Natural killer cell treated with Interleukin-12 subunit alpha and Interleukin-12 subunit beta and Interleukin-15 and Interleukin-18, amount 100 ng/mL, for 72 hours (primary cell): ENCODE measurements at places on chromosomes 2 and 18.
A peak's percentile ranks its signal among the peaks of the same experiment; 100 is the strongest.

GRCh38 chr2:44758591-44758990 lies 182.9 kb upstream of the SIX3 start:
- H3K4me3 ChIP-seq: no peak overlapping the region
- no peak overlapping the region for H3K27ac ChIP-seq
- H3K4me1 ChIP-seq: peaks cover 10% of the 10 kb centered on the region

DNA sequence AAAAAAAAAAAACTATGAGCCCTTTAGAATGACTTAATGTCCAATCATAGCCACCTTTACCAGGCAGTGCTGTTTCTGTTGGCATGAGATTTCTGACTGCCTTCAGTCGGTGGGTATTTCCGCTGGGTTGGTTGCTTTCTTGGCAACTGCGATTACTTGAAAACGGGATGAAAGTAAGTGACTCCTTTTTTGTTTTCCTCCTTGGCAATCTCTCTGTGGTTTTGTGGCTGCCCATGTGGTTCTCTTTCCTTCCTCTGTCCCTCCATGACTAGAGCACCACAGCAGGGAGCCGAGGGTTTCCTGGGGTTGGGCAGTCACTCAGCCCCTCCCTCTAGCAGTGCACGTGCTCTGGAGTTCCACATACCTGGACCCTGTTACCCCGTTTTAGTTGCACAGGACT lies 112.1 kb downstream of the KLHL29 start:
- H3K27me3 ChIP-seq: peaks cover 17% of the 10 kb centered on the region
- no peaks in the 10 kb centered on the region for H3K36me3 ChIP-seq
- peaks cover 8% of the 10 kb centered on the region for H3K4me1 ChIP-seq
- DNase-seq: no peak
- H3K27ac ChIP-seq: no peak overlapping the region

GRCh38 chr18:74498712-74499627 lies 2.8 kb downstream of the CNDP2 start:
- peak overlapping the region; percentile 85 for H3K4me3 ChIP-seq
- H3K36me3 ChIP-seq: peaks cover 12% of the 10 kb centered on the region
- DNase-seq: peak; percentile 87
- H3K27me3 ChIP-seq: no peaks in the 10 kb centered on the region
- H3K4me1 ChIP-seq: peaks cover 47% of the 10 kb centered on the region

DNA sequence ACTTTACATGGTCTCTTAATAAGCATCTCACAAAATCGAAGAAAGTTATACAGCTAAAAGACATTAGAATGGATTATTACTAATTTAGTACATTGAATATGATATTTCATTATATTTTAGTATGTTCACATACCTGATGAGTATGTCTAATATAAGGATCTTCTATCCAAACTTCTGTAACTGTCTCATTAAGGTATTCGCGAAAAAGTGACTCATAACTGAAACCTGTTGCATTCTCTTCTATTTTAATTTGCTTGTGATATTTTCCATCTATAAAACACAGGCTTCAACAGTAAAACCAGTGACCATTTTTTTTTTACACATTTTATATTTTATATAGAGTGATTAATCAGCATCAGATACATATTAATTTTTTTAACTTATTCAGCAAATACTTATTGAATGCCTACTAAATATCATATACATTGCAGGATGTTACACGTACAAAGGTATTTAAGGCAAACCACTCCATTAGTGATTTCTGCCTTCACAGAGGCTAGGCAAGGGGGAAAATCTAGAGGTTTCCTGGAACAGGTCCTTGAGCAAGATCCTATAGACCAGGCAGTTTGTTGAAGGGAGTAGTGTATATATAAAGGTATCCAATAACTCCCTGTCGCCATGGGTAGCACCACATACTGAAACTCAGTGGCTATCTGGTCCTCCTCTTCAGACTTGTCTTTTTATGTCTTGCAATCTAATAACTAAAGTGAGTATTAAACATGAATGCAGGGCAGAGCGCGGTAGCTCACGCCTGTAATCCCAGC lies 9.3 kb downstream of the MITD1 start:
- no peak overlapping the region for H3K27ac ChIP-seq
- no peak for DNase-seq
- no peak overlapping the region for H3K4me3 ChIP-seq
- H3K36me3 ChIP-seq: peaks cover 18% of the 10 kb centered on the region
- H3K4me1 ChIP-seq: peaks cover 17% of the 10 kb centered on the region

DNA sequence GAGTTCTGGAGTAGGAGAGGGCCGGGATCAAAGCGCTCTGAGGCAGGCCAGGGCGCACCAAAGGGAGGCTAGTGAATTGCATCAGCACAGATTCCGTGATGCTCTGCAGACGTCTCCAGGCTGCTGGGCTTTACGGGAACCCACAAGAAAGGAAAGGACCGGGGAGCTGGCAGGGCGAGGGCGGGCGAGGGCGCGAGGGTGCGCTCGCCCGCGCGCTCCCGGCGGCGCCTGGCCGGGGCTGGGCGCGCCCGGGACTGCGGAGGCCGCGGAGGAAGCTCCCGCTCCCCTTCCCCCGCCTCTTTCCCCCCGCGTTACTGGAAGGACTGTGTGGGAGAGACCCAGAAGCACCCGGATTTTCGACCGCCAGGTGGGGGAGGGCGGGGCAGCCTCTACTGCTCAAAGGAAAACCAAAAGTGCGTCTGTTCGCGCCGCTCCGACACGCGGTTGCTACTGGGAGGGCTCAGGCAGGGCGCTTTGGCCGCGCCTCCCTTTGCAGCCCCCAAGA lies 2.4 kb upstream of the FOSL2 start:
- peak overlapping the region; percentile 91 for H3K4me3 ChIP-seq
- H3K36me3 ChIP-seq: peaks cover 6% of the 10 kb centered on the region
- peak; percentile 89 for DNase-seq
- H3K27ac ChIP-seq: no peak overlapping the region

GRCh38 chr2:104290566-104290891 lies 563.4 kb upstream of the POU3F3 start:
- H3K27ac ChIP-seq: no peak overlapping the region
- no peaks in the 10 kb centered on the region for H3K36me3 ChIP-seq
- H3K4me1 ChIP-seq: no peaks in the 10 kb centered on the region

- H3K27me3 ChIP-seq: peaks cover 17% of the 10 kb centered on the region
- H3K36me3 ChIP-seq: no peaks in the 10 kb centered on the region
- no peak overlapping the region for H3K27ac ChIP-seq
Measured at GRCh38 chr2:235439959-235440662, 53.7 kb upstream of the AGAP1 start.
